ENCODE measurements at places on chromosomes 16 and 17.

DNA sequence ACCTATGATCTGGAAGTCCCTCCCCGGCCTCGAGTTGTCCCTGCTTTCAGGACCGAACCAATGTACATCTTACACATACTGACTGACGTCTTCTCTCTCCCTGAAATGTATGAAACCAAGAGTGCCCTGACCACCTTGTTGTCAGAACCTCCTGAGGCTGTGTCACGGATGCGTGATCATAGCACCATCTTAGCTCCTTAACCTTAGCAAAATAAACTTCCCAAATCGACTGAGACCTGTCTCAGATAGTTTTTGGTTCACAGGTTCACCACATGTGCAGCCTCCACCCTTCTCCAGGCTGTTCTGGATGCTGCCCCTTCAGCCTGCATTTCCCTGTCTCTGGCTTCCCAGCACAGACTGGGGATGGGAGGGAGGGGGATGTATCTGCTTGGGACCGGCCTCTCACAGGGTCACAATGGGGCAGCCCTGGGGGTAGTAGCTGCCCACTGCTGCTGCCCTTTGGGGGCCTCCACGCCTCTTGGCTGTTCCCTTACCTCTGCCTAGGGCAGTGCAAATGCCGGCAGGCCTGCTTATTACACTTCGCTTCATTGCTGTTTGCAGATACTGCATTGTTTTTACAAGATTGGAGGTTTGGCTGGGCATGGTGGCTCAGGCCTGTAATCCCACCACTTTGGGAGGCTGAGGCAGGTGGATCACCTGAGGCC, 69.8 kb downstream of the NT5M start:
- DNase-seq: no peak

DNA sequence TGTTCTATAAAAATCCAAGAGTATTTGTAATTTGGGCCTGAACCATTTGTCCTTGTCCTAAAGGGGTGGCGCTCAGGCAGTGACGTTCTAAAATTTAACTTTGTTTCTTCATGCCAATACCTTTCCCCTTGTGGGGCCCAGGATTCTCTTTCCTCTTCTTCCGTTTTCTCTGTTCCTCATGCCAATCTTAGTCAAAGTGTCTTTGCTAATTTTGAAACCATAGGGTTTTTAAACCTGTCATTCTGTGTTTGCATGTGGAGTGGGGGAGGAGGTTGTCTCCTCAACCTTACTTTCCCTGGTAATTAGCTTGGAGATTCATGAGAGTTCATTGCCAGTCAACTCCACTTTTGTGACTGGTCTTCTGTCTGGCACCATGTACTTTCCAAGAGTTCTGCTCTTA, 337.1 kb downstream of the MAF start:
- no peak for DNase-seq

- DNase-seq: peak; percentile 83
Observed at GRCh38 chr17:48800626-48801217, 16.3 kb downstream of the TTLL6 start.

DNA sequence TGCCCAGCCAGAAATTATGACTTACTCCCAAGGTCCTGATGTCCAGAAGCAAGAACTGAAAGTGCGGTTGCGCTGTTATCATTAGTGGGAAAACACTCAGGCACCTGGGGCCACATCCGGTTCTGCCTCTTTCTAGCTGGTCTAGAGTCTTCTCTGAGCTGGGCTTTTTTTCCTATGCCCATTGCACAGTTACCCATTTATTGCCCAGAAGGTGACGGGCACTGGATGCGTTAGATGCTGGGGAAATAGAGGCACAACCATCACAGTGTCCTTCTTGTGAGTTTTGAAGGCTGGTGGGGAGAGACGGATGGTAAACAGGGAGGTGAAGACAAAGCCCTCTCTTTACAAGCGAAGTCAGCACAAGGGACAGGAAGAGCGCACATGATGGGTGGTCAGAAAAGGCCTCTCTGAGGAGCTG, 37.7 kb downstream of the PLCG2 start:
- no peak for DNase-seq

DNA sequence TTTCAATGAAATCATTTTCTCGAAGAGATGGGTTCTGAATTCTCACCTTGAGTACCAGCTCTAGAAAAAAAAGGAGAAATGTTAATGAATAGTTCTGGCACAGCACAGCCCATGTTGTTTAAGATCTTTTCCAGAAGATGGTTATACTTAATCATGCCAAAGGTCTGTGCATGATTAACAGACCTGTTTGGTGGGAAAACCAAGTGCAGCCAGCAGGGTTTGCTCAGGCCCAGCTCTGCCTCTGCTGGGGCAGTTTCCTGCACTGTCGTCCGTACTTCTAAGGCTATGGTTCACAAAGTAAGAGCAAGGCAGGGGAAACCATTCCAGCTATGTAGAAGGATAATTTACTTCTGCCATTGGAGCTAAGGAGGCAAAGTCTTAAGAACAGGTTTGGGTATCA, 10.7 kb downstream of the ANKRD40 start:
- DNase-seq: no peak

Measured in fibroblast of villous mesenchyme (primary cell).